Chondrocyte (in vitro differentiated cells): ENCODE measurements at places on chromosomes 11 and 22. TPM values are rescaled to one million over a fixed set of nuclear protein-coding genes. Genes with fewer than 3 reads are reported as not detected.

- DNase-seq = no peak
- H3K27ac ChIP-seq = peak overlapping the region; percentile 52
- H3K27me3 ChIP-seq = no peaks in the 10 kb centered on the region
- H3K4me1 ChIP-seq = peaks cover 51% of the 10 kb centered on the region
- H3K36me3 ChIP-seq = peaks cover under 1% of the 10 kb centered on the region
Measured at GRCh38 chr22:37896939-37897338, 9.2 kb upstream of the MICALL1 start.

- H3K27ac ChIP-seq = no peak overlapping the region
- no peaks in the 10 kb centered on the region for H3K27me3 ChIP-seq
- no peak overlapping the region for H3K4me3 ChIP-seq
- no peak for DNase-seq
Measured at GRCh38 chr11:105937331-105937730, 84.7 kb downstream of the MSANTD4 start.

GRCh38 chr22:41934284-41935014 lies 7.8 kb upstream of the TNFRSF13C start:
- no peaks in the 10 kb centered on the region for H3K4me1 ChIP-seq
- H3K27me3 ChIP-seq = no peaks in the 10 kb centered on the region
- H3K27ac ChIP-seq = no peak overlapping the region
- no peak overlapping the region for H3K4me3 ChIP-seq

DNA sequence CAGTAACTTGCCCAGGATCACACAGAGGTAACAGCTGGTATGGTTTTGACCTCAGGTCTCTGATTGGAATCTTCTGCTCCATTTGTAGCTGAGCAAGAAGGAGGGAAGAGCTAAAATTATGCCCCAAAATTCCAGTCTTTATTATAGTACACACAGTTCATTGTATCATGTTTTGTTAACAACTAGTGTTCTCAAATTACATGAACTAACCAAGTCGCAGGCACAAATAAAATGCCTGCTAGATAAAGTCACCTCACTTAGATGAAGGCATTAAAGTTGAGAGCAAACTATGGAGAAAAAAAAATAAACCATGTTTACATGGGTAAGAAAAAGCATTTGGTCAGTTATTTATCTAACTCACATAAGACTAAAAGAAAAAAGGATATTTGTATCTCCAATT lies 58.8 kb downstream of the PDGFD start:
- no peaks in the 10 kb centered on the region for H3K27me3 ChIP-seq
- H3K27ac ChIP-seq = no peak overlapping the region
- H3K4me1 ChIP-seq = peaks cover 12% of the 10 kb centered on the region
- H3K36me3 ChIP-seq = no peaks in the 10 kb centered on the region

DNA sequence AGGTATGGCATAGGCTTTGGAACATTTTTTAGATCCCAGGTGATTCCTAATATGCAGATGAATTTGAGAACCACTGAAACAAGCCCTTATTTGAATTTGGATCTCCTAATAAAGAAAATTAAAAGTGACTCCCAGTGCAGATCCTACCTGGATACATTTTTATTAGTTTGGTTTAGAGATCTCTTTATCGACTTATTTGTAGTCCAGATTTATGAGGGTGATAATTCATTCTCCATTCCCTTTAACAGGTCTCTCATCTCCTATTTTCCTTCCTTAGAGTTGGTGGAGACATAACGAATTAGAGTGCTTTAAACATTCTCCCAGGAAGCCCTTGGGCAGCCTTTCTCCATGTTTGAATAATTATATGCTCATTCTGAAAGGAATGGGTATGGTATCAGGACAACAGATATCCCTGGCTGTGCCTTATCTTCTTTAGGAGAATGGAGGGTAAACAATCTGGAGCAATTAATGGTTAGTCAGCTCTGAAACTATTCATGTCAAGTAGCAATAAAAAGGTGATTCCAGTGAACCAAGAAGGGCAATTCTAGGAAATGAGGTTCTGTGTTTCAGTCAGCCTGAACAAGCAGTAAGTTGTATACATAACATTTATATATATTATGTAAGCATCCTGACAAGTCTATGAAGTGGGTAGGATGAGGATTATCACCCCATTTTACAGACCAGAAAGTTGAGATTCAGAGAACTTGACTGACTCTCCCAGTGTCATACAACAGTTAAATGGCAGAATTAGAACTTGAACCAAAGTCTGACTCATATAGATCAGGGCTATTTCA lies 53.9 kb upstream of the RCE1 start:
- peaks cover 6% of the 10 kb centered on the region for H3K36me3 ChIP-seq
- H3K27ac ChIP-seq = no peak overlapping the region
- peaks cover 3% of the 10 kb centered on the region for H3K4me1 ChIP-seq

GRCh38 chr11:79173615-79174014 lies 267.2 kb downstream of the TENM4 start:
- no peaks in the 10 kb centered on the region for H3K27me3 ChIP-seq
- no peaks in the 10 kb centered on the region for H3K36me3 ChIP-seq
- DNase-seq = no peak
- H3K27ac ChIP-seq = peak overlapping the region; percentile 92
- peak overlapping the region; percentile 43 for H3K4me3 ChIP-seq
- peaks cover 32% of the 10 kb centered on the region for H3K4me1 ChIP-seq

- H3K4me3 ChIP-seq = no peak overlapping the region
- H3K4me1 ChIP-seq = peaks cover 93% of the 10 kb centered on the region
- no peaks in the 10 kb centered on the region for H3K36me3 ChIP-seq
- no peaks in the 10 kb centered on the region for H3K27me3 ChIP-seq
Measured at GRCh38 chr11:122160841-122161590, 45.0 kb upstream of the BLID start.

Gene IRAG1
- 19.2 to 51.0 TPM (median 50.6 TPM) in 3 replicates for total RNA-seq

Gene ISX
- not detected in 3 replicates for total RNA-seq

DNA sequence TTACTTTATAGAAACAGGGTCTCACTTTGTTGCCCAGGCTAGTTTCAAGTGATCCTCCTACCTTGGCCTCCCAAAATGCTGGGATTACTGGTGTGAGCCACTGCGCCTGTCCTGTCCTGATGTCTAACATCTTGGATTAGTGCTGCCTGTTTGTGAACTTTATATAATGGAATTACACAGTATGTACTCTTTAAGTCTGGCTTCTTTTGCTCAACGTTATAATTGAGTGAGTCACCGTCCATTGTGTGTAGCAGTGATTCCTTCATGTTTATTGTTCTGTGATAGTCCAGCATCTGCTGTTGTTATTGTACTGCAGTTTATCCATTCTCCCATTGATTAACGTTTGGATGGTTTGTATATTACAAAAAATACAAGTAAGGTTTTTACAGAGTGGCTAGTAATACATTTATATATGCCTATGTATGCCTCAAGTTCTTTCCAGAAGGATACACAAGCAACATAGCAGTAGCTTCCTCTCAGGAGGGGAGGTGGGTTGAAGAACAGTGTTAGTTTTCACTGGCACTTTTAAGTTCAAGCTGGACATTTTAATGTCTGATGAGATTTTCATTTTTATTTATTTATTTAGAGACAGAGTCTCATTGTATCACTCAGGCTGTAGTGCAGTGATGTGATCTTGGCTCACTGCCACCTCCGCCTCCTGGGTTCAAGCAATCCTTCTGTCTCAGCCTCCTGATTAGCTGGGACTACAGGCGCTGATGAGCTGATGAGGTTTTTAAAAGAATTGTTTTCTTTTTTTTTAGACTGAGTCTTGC lies 25.2 kb upstream of the MICALL1 start:
- H3K36me3 ChIP-seq = peaks cover 25% of the 10 kb centered on the region
- DNase-seq = no peak
- H3K27me3 ChIP-seq = no peaks in the 10 kb centered on the region
- H3K4me3 ChIP-seq = no peak overlapping the region
- H3K27ac ChIP-seq = peak overlapping the region; percentile 32
- peaks cover 14% of the 10 kb centered on the region for H3K4me1 ChIP-seq

Gene UPK3A
- total RNA-seq = not detected in 3 replicates

GRCh38 chr11:107116358-107116757 lies 98.1 kb upstream of the GUCY1A2 start:
- H3K27me3 ChIP-seq = no peaks in the 10 kb centered on the region
- DNase-seq = no peak
- H3K4me1 ChIP-seq = peaks cover 5% of the 10 kb centered on the region
- H3K36me3 ChIP-seq = no peaks in the 10 kb centered on the region
- H3K4me3 ChIP-seq = no peak overlapping the region
- H3K27ac ChIP-seq = no peak overlapping the region

Gene SAA4
- total RNA-seq = not detected in 3 replicates

GRCh38 chr11:119624102-119624615 lies 104.8 kb downstream of the NECTIN1 start:
- H3K4me1 ChIP-seq = peaks cover 16% of the 10 kb centered on the region
- no peak for DNase-seq
- H3K36me3 ChIP-seq = no peaks in the 10 kb centered on the region
- H3K4me3 ChIP-seq = no peak overlapping the region

- H3K27ac ChIP-seq = peak overlapping the region; percentile 87
- H3K4me3 ChIP-seq = peak overlapping the region; percentile 24
Measured at GRCh38 chr22:35312198-35313059, 12.7 kb downstream of the TOM1 start.
